ENCODE measurements at places on chromosomes 5 and 9.

DNA sequence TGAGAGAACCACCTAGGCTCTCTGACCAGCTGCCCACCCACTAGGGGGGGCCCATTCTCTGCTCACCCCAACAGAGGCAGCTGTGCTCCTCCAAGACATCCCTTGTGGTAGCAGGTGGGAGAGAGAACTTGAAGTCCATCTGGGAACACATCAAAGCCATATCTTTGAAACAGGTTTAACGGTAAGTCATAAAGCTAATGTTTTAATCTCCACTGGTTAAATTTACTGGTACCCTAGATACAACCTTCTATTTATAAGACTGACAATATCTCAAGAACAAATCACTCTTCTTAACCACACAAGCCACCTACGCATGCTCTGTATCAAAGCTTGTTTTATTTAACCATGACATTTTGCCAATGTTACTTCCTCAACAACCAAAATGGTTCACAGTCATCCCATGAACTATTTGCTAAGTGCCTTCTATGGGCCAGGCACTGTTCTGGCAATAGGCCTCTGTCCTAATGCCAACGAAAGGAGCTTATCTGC lies 20.4 kb downstream of the AUH start:
- peaks cover 21% of the 10 kb centered on the region for H3K36me3 ChIP-seq

- no peaks in the 10 kb centered on the region for H3K27me3 ChIP-seq
- H3K4me1 ChIP-seq, result no peaks in the 10 kb centered on the region
- H3K36me3 ChIP-seq, result no peaks in the 10 kb centered on the region
- H3K4me3 ChIP-seq, result no peak overlapping the region
Observed at GRCh38 chr5:39624890-39625289, 200.1 kb upstream of the DAB2 start.

DNA sequence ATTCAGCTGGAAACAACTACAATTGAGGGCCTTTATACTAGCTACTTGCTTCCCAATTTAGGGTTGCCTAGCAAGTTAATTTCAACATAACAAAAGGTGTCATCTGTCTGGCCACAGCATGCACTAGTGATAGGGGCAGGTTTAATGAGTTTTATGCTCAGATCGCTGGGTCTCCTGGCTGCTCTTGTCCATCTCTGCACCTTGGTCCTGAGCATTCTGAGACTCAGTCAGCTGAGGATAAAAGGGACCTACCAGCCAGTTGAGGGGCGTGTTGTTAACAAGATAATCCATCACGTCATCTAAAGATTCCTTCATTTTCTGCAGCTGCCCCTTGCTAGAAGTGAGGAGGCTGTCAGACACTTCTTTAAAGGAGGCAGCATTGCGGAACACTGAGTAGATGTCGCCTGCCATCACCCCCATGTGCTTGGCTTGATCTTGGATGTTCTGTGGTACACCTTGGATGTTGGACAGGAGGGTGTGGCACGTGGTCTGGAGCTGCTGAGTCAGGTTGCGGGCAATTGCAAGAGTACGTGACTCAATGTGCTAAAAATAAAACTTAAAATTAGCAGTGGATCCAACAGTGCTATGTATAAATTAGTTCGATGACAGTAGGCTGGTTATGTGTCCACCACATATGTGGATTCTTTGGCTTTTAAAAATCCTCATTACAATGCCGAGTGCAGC lies 11.0 kb downstream of the PLIN2 start:
- no peak overlapping the region for H3K27ac ChIP-seq
- DNase-seq, result no peak
- H3K4me3 ChIP-seq, result no peak overlapping the region
- no peaks in the 10 kb centered on the region for H3K4me1 ChIP-seq
- peaks cover 33% of the 10 kb centered on the region for H3K36me3 ChIP-seq

- H3K4me1 ChIP-seq, result no peaks in the 10 kb centered on the region
- no peaks in the 10 kb centered on the region for H3K36me3 ChIP-seq
- H3K4me3 ChIP-seq, result no peak overlapping the region
Observed at GRCh38 chr9:116661037-116661954, 25.8 kb upstream of the TRIM32 start.

DNA sequence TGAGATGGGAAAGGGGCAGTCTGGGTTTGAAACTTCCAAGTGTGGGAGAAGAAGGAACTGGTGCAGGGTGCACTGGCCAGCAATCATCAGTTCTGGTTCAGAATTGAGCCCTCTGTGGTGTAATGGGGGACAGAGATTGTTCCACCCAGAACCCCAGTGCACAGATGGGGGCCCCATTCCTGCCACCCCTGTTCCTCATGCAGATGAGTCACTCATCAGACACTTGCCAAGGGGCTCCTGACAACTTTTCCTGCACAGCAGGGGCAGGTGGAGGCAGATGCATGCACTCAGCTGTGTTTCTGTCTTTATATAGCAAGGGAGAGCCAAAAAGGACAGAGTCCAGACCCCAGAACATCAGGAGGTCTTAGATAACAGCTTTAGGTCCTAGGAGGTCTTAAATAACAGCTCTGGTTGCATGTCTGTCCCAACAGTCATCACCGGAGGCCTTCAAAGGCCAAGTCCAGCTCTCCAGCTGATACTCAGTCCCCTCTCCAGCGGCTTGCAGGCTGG lies 252.9 kb downstream of the HSPA4 start:
- no peak overlapping the region for H3K27ac ChIP-seq
- DNase-seq, result no peak
- no peaks in the 10 kb centered on the region for H3K36me3 ChIP-seq
- H3K4me1 ChIP-seq, result no peaks in the 10 kb centered on the region
- H3K4me3 ChIP-seq, result no peak overlapping the region
- no peaks in the 10 kb centered on the region for H3K27me3 ChIP-seq

DNA sequence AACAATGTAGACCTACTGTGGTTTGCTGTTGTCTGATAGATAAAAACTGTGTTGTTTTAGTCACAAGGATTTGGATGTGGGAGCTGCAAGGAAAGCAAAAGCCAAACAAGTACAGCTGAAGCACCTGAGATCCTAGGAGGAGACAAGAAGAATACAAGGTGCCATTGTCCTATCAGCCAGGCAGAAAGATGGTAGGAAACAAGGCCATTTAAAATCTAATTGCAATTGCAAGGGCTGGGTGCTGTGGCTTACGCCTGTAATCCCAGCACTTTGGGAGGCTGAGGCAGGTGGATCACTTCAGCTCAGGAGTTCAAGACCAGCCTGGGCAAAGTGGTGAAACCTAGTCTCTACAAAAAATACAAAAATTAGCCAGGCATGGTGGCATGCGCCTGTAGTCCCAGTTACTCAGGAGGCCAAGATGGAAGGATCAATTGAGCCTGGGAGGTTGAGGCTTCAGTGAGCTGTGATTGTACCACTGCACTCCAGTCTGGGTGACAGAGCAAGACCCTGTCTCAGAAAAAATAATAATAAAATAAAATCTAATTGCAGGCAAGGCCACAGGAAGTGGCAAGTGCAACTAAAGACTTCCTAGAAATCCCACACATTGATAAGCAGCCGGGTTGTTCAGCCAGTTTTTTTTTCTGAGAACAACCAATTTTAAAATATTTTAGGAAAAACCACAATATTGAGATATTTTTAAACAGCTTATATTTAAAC lies 22.6 kb downstream of the DOCK8 start:
- H3K4me1 ChIP-seq, result no peaks in the 10 kb centered on the region
- DNase-seq, result no peak
- no peak overlapping the region for H3K4me3 ChIP-seq
- H3K27me3 ChIP-seq, result peaks cover 39% of the 10 kb centered on the region
- no peak overlapping the region for H3K27ac ChIP-seq
- no peaks in the 10 kb centered on the region for H3K36me3 ChIP-seq

DNA sequence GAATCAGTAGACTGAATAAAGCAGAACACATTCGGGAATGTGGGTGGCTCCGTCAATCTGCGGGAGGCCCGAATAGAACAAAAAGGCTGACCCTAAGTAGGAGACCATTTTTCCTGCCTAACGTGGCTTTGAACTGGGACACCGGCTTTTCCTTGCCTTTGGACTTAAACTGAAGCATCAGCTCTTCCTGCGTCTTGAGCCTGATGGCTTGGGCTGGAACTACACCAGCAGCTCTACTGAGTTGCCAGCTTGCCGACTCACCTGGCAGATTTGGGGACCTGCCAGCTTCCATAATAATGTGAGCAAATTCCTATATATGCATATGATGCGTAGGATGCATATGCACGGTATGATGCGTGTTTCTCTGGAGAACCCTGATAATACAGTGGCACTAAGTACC lies 111.3 kb downstream of the DAPK1 start:
- peaks cover 61% of the 10 kb centered on the region for H3K4me1 ChIP-seq
- no peaks in the 10 kb centered on the region for H3K27me3 ChIP-seq
- H3K27ac ChIP-seq, result no peak overlapping the region
- no peak for DNase-seq
- H3K36me3 ChIP-seq, result peaks cover 13% of the 10 kb centered on the region

- no peak for DNase-seq
- no peak overlapping the region for H3K4me3 ChIP-seq
- H3K36me3 ChIP-seq, result no peaks in the 10 kb centered on the region
- H3K4me1 ChIP-seq, result peaks cover 38% of the 10 kb centered on the region
- no peak overlapping the region for H3K27ac ChIP-seq
Observed at GRCh38 chr5:76388236-76388635, 14.8 kb upstream of the IQGAP2 start.

DNA sequence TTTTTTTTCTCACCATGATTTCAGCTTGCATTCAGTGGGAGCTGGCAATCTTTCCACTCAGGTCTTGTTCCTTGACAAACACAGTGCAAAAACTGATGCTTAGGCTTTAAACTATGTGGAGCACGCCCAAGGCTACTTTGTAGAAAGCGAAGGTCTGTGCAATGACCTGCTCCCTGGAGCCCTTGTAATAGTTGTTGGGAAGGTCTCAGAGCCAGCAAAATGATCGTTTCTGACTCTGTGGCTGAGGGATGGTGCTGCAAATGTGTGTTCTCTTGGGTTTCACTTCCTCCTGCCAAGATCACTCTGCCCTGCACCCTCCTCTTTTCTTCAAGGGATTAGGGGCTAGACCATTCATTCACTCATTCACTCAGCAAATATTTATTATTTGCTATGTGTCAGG lies 249.7 kb upstream of the MAP3K1 start:
- no peak overlapping the region for H3K27ac ChIP-seq
- H3K27me3 ChIP-seq, result no peaks in the 10 kb centered on the region
- no peak overlapping the region for H3K4me3 ChIP-seq

- peaks cover 8% of the 10 kb centered on the region for H3K36me3 ChIP-seq
- H3K27ac ChIP-seq, result no peak overlapping the region
- no peak overlapping the region for H3K4me3 ChIP-seq
- no peaks in the 10 kb centered on the region for H3K27me3 ChIP-seq
- DNase-seq, result no peak
Observed at GRCh38 chr9:26812217-26812616, 80.4 kb downstream of the CAAP1 start.

DNA sequence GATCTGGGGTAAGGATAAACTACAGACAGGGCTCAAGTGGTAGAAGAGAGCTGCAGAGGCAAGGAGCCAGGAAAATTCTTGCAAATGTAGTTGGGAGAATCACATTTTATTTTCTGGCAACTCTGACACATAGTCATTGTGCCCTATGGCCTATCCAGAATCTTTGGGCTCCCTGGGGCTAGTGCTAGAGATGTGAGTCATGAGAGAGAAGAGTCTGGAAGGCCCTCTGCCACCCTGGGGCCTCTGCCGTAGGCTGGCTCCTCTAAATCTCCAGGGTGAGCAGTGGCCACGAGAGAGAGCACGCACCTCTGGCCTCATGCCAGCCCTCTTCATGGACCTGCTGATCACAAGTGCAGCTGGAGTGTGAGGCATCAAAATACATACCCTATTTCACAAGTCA lies 74.3 kb upstream of the SSBP2 start:
- no peaks in the 10 kb centered on the region for H3K27me3 ChIP-seq
- H3K4me3 ChIP-seq, result no peak overlapping the region
- no peaks in the 10 kb centered on the region for H3K4me1 ChIP-seq
- no peak overlapping the region for H3K27ac ChIP-seq
- DNase-seq, result no peak
- no peaks in the 10 kb centered on the region for H3K36me3 ChIP-seq

DNA sequence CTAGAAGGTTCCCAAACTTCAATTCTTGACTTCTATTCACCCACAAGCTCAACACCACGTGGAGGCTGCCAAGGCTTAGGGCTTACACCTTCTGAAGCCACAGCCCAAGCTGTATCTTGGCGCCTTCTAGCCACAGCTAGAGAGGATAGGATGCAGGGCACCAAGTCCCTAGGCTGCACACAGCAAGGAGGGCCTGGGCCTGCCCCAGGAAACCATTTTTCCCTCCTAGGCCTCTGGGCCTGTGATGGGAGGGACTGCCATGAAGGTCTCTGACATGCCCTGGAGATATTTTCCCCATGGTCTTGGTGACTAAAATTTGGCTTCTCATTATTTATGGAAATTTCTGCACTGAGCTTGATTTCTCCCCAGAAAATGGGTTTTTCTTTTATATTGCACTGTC lies 112.5 kb downstream of the CPLANE1 start:
- H3K4me3 ChIP-seq, result no peak overlapping the region
- H3K36me3 ChIP-seq, result peaks cover 69% of the 10 kb centered on the region
- DNase-seq, result no peak
- H3K27me3 ChIP-seq, result no peaks in the 10 kb centered on the region
- H3K27ac ChIP-seq, result no peak overlapping the region

GRCh38 chr5:173764332-173765028 lies 123.7 kb upstream of the CPEB4 start:
- H3K4me1 ChIP-seq, result peaks cover 21% of the 10 kb centered on the region
- no peaks in the 10 kb centered on the region for H3K36me3 ChIP-seq
- H3K27me3 ChIP-seq, result no peaks in the 10 kb centered on the region
- peak overlapping the region; percentile 88 for H3K27ac ChIP-seq
- no peak overlapping the region for H3K4me3 ChIP-seq
- DNase-seq, result peak; percentile 16

- DNase-seq, result no peak
- H3K27me3 ChIP-seq, result no peaks in the 10 kb centered on the region
- H3K4me1 ChIP-seq, result no peaks in the 10 kb centered on the region
- no peak overlapping the region for H3K4me3 ChIP-seq
Observed at GRCh38 chr9:29648601-29649000, 2075.3 kb upstream of the C9orf72 start.

GRCh38 chr9:97357056-97357455 lies 49.6 kb downstream of the CCDC180 start:
- no peak overlapping the region for H3K27ac ChIP-seq
- no peaks in the 10 kb centered on the region for H3K27me3 ChIP-seq
- no peaks in the 10 kb centered on the region for H3K4me1 ChIP-seq
- DNase-seq, result no peak
- H3K4me3 ChIP-seq, result no peak overlapping the region

DNA sequence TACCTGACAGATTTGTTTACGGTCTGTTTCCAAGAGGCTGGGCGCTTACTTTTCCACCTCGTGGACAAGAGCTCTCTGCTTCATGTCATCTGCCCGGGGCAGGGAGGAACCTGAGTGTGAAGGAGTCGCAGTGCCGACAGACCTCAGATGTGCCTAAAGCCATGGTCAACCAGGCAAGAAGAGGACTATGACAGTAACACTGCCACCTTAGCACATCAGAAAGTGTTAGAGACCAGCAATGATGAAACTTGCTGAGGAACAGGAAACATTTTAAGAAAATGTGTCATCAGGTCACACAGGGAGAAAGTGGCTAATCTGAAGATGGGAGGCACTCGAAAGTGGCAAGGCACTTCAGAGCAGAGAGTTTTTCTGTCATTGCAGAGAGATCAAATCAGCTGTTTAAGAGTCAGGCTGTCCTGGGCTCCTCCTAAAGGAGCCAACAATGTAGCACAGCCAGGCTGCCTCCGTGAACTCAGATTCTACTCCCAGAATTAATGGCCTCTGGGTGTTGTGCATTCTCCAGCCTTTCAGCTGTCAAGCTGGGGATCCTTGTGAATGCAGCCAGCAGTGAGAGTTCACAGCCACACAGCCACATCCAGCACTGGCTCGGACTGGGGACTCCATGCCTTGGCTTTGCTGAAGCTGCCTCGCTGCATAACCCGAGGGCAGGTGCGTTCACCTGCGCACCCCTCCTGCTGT lies 94.6 kb downstream of the RAPGEF1 start:
- DNase-seq, result no peak
- H3K36me3 ChIP-seq, result no peaks in the 10 kb centered on the region
- peaks cover 4% of the 10 kb centered on the region for H3K4me1 ChIP-seq
- no peak overlapping the region for H3K4me3 ChIP-seq
- no peaks in the 10 kb centered on the region for H3K27me3 ChIP-seq
- no peak overlapping the region for H3K27ac ChIP-seq

All from neural crest cell (in vitro differentiated cells).